ENCODE measurements at places on chromosomes 7 and 10.

DNA sequence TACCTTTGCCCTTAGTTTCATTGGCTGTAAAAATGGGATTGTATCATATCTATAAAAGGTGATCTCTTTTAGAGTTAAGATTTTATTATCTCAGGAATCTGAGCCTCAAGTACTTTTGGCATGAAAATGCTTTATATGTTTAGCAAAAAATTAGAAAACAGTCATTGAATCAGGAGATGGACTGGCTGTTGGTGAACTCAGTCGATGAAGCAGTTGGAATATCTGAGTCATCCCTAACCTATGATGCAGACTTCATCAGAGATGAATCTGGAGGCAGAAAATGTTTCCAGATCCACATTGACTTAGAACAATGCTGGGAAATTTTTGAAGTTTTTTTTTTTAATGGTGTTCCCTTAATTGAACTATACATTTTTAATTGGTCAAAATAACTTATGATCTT lies 228.5 kb downstream of the SLC25A13 start:
- no peak for DNase-seq

GRCh38 chr7:1289666-1290025 lies 57.0 kb downstream of the UNCX start:
- DNase-seq: no peak

DNA sequence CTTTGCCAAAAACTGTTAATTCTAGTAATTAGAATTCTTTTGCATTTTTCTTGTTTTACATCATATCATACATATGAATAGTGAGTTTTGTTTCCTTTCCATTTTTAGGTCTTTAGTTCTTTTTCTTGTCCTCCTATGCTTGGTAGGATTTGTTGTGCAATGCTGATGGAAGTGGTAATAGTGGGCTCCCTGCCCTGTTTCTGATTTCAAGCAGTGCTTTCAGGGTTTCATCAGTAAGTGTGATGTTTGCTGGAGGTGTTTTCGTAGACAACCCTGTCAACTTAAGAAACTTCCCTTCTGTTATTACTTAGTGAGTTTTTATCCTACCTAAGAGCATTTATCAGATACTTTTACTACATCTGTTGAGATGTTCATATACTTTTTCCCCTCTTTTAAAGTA lies 50.5 kb downstream of the CSGALNACT2 start:
- no peak for DNase-seq

DNA sequence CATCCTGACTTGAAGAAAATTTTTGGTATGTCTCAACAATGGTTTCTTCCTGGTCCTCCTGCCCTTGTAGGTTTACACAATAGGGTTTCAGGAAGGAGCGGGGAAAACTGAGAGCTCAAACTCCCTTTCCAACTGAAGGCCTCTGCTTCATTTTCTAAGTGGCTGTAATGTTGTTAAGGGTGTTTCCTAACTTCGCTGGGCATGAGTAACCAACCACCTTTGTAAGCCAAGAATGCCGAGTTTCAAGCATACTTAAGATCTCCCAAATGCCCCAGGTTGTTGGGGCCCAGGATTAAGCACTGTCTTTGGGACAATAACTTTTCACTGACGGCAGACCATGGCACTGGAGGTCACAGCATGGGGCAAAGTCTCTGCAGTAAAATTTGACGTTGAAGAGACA lies 33.6 kb upstream of the DRGX start:
- no peak for DNase-seq

DNA sequence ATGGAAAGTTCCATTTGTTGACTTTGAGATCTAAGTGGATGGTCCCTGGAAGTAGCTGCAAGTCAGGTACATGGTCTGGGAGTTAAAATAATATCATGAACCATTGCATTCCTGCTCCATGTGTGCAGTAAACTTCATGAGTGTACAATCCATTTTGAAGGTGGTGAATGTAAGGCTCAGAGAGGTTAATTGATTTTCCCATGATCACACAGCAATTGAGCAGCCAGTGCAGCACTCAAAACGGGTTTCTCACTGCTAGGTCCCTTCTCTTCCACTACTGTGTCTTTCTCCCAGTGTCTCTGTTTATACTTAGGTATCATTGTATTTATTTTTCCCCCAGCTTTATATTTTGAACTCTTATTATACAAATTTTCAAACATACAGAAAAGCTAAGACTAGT lies 9.9 kb downstream of the ZSCAN25 start:
- DNase-seq: no peak

DNA sequence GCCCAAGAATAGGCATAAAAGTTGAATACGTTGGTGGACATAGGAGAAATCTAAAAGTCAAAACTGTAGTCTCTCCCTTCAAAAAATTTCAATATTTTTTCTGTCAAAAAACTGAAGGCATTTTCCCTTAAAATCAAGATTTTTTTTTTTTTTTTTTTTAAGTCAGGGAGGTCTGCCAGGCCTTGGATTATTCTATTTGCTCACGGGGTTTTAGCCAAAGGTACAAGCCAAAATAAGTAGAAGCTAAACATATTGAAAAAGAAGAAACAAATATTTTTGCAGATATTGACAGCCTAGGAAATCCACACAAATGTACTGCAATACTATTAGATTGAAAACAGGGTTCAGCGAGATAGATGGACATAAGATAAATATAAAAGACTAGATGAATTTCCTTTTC lies 190.1 kb upstream of the PLXDC2 start:
- no peak for DNase-seq

DNA sequence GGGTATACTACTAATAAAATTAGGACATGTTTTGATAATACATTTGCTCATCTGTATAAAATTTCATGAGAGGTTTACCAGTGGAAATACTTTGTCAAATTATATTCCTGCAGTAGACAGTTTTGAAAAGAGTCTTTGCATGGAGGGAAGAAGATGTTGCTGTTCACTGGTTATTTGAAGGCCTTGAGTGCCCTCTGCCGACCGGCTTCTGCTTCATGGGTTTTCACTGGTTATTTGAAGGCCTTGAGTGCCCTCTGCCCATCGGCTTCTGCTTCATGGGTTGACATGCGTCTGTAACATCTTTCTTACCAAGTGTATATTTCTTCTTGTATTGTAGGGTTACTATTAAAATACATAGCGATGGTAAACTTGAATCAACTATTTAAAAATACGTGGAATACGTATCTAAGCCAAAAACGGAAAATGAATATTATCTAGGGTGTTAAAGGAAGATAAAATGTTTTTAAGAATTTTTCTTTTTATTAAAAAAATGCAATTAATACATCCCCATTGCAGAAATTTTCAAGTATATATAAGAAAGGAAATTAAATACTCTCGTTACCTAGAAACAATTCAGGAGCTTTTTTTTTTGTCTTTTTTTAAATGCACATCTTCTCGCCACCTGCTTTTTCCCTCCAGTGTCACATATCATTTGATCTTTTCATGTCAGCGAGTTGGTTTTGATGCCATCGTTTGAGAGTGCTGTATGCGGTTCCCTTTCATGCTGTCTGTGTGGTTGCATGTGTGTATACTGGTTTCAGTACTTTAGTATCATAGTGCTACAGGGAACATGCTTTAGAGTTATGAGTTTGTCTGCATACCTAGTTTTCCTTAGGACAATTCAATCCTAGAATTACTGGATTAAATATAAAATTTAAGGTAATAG lies 73.4 kb downstream of the SHH start:
- no peak for DNase-seq

DNA sequence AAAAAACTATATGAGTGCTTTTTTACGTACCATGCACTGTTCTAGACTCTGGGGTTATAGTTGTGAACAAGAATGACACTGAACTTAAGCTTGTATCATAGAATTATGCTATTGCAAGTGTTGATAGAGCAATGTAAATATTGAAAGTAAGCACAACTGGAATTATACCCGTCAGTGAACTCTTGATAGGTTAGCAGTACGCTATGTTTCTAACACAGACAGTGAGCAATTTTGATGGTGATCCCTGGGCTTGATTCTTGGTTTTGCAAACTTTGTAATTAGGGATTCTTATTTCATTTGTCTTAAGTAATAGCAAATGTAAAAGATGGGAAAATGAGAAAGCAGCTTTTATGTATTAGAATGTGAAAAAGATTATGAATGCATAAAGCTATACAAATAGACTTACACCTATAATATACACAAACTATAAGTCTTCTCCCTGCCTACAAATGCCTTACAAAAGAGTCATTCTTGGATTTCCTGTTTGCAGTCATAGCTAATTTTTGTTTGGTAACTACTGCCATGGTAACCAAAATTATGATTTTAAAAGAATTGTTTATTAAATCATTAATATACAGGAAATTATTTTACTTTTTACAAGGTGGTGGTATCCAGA lies 6.7 kb downstream of the TES start:
- no peak for DNase-seq

GRCh38 chr10:95056744-95057363 lies 12.4 kb downstream of the CYP2C8 start:
- no peak for DNase-seq

DNA sequence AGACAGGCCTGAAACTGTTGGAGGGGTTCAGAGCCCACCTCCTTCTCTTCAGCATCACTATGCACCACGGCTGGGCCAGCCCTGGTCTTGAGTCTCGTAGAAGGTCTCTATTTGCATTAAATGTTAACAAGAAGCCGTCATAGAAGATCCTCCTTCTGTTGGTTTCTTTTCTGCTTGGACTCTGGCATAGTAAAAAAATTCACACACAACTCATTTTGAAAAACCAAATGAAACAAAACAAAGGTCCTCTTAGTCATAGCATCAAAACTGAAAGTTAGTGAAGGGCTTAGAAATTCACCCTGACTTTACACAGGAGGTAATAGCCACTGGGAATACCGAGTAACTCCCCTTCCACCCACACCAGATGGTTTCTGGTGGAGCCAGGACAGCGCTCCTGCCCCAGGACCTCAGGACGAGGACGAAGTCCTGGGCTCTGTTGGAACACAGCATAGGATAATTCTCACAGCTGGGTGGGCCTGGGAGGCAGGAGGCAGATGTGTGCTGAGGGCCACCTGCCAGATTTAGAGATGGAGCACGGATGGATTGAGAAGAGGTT lies 248.4 kb upstream of the KLF6 start:
- DNase-seq: no peak

GRCh38 chr7:151920488-151920887 lies 35.8 kb upstream of the GALNTL5 start:
- no peak for DNase-seq

DNA sequence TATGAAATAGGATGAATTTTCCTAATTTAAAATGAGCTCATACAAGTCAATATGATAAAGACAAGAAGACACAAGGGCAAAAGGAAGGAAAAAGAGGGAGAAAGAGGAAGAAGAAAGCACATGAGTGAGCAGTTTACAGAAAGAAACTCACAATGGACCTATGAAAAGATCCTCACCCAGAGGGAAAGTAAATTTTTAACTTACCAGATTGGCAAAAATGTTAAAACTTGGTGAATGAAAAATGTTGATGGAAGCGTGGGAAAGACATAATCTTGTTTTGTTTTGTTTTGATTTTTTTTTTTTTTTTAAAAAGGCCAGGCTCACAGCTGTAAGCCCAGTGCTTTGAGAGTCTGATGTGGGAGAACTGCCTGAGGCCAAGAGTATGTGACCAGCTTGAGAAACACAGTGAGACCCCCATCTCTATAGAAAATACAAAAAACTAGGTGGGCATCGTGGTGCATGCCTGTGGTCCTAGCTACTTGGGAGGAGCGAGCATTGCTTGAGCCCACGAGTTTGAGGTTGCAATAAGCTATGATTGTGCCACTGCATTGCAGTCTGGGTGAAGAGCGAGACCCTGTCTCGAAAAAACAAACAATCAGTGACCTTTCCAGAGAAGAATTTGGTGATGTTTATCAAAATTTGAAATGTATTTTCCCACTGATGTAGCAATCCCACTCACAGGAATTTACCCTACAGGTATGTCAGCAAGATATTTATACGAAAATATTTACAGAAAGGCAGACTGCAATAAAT lies 152.9 kb upstream of the ASAH2 start:
- no peak for DNase-seq

- DNase-seq: no peak
Measured at GRCh38 chr7:26954951-26955350, 90.6 kb upstream of the SKAP2 start.

GRCh38 chr7:43430411-43430810 lies 152.5 kb upstream of the STK17A start:
- DNase-seq: no peak

- no peak for DNase-seq
Measured at GRCh38 chr10:2263561-2263960, 526.2 kb upstream of the ADARB2 start.

DNA sequence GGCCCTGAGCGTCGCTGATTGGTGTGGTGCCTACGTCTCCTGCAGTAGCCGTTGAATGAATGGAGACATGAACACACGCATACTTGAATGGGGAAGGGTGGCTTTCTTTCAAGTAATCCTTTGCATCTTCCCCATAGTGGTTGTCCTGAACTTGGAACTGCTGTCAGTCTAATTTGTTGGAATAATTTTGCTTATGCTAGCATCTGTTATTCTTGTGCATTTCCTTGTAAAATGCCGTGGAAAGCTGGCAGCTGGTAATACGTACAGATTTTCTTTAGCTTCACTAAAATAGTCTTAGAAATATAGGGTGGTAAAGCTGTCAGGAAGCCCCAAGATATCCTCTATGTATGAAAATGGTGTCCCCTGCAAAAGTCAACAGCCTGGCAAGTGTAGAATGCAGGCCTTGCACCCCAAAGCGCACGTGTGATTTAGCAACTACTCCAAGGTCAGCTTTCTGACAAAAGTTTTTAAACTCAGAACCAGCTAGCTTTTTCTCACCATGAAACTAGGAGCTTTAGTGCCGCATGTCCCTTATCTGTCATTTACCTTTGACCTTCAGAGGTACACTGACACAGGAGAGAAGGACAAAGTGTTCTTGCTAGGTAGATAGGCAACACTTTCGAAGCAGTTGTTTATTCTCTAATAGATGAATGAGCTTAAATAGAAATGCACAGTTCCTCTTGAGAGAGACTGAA lies 70.8 kb downstream of the RBM33 start:
- no peak for DNase-seq
